ENCODE measurements at places on chromosomes 5 and 9.

- DNase-seq: no peak
These were observed 18.0 kb upstream of the STARD4 start for GRCh38 chr5:111530298-111530740.

DNA sequence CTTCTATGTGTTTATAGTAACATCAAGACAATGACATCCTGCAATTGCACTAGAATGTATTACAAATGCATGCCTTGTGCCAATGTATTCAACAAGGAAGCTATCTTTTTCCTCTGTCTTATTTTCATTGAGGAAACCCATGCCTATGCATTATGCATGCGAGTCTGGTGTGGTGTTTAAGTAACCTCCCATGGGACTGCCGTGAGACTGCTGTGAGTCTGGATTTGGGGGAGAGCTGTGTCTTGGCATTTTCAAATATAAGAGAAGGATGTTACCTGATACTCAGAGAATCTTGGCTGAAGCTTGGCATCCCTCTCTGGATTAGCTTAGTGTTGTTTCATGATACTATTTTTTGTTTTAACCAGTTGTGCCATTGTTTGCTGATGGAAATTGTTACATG, 98.3 kb downstream of the F2RL2 start:
- DNase-seq: no peak

GRCh38 chr5:54607006-54607405, 89.4 kb downstream of the SNX18 start:
- no peak for DNase-seq

DNA sequence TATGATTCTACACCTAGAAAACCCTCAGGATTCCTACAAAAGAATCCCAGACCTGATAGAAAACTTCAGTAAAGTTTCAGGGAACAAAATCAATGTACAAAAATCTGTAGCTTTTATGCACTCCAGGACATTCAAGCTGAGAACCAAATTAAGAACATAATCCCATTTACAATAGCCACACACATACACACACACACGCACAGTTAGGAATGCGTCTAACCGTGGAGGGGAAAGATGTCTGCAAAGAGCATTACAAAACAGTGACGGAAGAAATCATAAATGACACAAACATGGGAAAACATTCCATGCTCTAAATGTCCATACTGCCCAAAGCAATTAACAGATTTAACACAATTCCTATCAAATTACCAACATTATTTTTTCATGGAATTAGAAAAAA, 51.4 kb upstream of the CAST start:
- no peak for DNase-seq

- DNase-seq: no peak
These were observed 280.1 kb upstream of the DMRT1 start for GRCh38 chr9:561427-561826.
